ENCODE measurements at places on chromosomes 6 and 20.

- DNase-seq = peak; percentile 18
Measured at GRCh38 chr6:21115111-21115510, 478.4 kb upstream of the SOX4 start.

- no peak for DNase-seq
Measured at GRCh38 chr6:166572370-166573261, 13.9 kb downstream of the RAMACL start.

- no peak for DNase-seq
Measured at GRCh38 chr6:100281471-100281901, 183.2 kb downstream of the SIM1 start.

- DNase-seq = no peak
Measured at GRCh38 chr6:153150752-153151440, 19.8 kb upstream of the RGS17 start.

DNA sequence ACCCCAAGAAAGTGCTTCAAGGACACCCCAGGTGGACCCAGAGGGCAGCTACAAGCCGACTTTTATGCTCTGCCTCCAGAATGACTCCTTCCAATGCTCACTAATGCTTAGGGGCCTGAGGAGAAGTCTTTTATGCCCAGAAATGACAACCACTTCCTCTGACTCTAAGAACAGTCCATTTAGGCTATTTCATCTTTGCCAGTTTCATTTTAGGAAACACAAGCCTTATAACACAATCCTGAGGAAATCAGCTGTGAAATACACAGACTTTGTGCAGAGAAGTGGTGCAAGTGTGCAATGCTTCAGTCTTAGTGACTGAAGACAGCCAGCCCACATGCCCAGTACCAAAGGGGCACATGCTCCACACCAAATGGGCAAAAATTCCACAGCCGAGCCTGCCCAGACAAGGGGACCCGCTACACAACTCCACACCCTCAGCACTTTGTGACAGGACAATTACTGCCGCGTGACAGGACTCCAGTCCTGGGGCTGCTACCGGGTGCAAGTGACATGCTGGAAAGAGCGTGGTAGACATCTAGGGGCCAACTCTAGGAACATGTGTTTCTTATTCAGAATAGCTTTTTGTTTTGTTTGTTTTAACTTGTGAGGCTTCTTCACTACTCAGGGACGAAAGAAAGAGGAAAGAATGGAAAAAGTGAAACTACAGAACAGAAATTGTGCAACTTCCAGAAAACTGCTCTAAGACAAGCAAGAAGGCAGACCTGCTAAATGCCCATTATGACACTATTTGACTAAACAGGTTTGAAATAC lies 28.2 kb upstream of the PLAGL1 start:
- DNase-seq = no peak

- DNase-seq = no peak
Measured at GRCh38 chr6:112232845-112233256, 21.5 kb downstream of the LAMA4 start.

DNA sequence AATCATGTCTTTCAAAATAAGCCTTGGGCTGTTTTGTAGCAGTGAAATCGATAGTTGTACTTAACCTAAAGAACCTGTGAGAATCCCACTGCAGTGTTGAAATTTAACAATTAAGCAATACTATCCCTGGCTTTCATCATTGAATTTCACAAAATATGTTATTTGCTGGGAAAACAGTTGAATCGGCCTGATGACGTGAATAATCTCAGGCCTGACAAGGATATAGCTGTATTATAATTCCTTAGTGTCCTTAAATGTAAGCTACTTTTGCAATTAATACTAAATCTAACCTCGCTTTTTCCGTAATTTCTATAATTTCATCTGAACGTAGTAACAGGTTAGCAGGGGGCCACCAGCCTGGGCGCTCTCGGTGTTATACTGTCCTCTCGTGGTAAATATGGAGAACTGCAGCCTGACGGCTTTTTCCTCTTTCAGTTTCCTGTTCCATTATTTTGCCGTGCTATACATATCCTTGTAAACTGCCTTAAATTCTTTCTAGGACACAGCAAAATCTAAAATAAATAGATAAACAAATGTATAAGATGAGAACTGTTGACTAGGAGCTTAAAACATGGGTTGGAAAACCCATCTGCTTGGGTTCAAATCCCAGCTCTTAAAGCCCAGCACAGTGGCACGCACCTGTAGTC lies 24.0 kb downstream of the MTFR2 start:
- DNase-seq = no peak

DNA sequence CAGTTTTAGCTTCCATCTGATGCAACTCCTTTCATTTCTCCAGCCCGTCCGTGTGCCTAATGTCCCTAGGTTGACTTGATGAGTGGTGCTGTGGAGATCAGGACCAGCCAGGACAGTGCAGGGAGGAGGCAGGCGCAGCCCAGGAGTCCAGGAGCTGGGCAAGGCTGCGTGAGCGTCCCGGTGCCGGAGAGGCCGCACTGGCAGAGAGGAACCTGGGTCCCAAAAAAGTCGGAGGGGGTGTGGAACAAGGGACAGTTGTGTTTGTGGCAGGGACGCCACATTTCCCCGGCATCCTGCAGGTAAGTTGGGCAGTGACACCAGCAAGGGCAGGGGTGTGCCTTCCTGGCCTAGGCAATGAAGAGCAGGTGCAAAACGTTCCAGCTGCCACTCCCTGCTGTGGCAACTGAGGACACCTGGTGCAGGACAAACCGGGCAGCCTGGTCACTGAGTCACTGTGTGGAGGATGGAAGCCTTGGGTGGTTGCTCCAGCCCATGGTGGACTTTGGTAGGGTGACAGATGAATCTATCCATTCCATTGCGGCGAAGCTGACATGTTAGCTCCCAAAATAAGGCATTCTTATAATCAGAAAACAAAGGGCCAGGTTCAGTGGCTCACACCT lies 53.2 kb downstream of the RAMACL start:
- DNase-seq = no peak

GRCh38 chr20:58657986-58658385 lies 6.9 kb downstream of the STX16 start:
- DNase-seq = no peak

- DNase-seq = no peak
Measured at GRCh38 chr20:24633026-24633425, 163.6 kb downstream of the SYNDIG1 start.

- DNase-seq = no peak
Measured at GRCh38 chr6:154865291-154865690, 129.8 kb upstream of the TIAM2 start.

GRCh38 chr6:20319520-20320357 lies 81.9 kb upstream of the E2F3 start:
- no peak for DNase-seq

DNA sequence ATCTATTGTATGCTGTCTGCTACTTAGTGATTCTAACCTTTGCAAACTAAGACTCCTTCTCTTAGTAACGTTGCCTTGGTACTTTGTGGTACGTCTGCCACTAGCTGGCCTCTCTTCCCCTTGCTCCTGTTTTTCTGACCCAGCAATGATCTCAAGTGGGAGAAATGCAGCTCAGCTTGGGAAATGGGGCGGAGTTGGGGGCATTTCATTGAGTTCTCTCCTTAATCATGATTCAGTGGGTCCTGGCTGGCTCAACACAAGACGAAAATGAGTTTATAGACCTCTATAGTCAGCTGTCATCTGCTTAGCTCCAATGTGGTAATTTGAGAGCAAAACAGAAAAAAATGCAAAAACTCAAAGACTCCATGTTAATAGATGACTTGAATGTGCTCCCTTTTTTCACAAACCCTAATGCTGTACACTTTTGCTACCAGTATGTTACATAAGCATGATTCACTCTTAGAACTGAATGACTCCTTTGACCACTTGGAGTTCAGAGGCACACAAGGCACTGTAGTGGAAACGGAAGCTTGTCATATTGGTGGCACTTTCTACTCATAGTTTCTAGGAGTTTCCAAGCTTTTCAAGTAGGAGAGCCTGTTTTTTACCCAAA lies 55.3 kb upstream of the SOX4 start:
- DNase-seq = no peak

GRCh38 chr6:128572294-128572693 lies 51.9 kb upstream of the PTPRK start:
- no peak for DNase-seq

DNA sequence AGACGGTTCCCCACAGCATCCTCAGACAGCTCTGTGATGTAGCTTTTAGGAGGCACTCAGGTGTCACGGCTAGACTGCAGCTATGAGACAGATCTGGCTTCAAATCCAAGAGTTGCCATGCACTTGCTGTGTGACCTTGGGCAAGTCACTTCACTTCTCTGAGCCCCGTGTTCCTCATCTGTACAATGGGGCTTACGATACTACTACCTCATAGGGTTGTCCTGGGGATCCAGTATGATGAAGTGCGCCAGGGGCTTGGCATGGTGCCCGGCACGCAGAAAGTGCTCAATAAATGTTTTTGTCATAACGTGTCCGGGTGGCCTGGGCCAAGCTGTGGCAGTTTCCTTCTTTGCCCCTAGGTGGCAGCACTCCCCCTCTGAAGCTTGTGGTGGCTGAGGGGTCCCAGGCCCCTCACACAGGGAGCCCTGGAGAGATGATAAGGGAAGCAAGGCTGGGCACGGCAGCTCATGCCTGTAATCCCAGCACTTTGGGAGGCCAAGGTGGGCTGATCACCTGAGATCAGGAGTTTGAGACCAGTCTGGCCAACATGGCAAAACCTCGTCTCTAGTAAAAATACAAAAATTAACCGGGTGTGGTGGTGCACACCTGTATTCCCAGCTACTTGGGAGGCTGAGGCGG lies 19.1 kb upstream of the CHMP4B start:
- no peak for DNase-seq

DNA sequence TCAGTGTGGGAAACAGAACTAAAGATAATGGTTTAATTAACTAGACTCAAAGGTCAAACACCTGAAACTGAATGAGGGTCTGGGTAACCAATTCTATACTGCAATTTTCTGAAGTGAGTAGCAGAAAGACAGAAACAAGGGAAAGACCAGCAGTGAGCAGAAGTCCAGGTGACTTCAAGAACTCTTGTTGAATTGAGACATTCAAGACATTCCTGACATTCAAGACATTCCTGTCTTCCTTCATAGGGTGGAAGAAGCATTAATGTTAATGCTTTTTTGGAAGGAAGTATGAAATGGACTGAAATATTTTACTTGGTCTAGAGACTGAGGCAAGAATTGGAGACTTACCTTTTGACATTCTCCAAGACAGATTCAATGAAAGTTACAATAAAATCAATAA lies 529.9 kb upstream of the MMS22L start:
- no peak for DNase-seq

DNA sequence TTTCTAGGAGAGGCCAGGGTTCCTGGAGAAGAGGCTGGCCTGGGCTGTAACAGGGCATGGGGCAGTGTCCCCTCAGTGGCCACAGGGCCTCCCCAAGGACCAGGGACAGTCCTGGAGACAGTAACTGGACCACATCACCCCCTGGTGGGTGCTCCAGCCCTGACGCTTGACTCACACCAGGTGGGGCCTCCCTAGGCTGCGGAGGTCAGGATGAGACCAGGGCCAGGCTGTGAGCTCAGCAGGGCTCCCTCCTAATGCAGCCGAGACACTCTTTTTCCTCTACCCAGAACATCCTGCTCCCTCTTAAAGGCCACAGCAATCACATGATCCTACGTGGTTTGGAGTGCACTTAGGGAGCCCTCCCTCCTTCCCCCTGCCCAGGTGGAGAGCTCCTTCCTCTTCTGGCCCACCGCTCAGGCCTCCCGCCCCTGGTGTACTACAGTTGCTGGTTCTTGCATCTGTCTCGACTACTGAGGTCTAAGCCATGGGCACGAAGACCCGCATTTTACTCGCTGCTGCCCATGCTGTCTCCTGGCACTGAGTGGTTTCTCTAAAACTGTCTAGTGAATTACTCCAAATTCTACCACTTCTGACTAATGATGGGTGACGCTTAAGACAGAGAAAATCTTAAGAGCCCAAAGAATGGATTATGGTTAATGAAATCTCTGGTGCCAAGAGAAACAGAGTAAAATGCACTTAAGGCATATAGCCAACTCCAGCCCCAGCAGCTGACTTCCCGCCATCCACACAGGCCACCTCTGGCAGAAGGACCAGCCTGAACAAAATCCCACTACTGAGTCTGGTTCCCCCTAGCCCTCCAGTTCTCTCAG lies 166.1 kb upstream of the CST7 start:
- DNase-seq = no peak

GRCh38 chr6:76982476-76983199 lies 480.7 kb downstream of the HTR1B start:
- DNase-seq = no peak
